ENCODE measurements at places on chromosomes 11 and 22.

DNA sequence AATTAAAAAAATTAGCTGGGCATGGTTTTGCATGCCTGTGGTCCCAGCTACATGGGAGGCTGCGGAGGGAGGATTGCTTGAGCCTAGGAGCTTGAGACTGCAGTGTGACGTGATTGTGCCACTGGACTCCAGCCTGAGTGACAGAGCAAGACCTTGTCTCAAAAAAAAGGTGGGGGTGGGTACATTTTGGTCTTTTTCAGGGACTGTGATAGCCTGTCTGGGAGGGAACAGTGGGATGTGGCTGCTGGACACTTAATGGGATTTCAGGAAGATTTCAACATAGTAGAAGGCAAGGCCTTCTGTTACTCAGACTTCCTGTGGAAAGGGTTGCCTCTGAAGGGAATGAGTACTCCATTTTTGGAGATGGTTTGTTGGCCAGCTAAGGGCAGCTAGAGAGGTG is 40.6 kb downstream of the RELT start:
- no peak for DNase-seq

DNA sequence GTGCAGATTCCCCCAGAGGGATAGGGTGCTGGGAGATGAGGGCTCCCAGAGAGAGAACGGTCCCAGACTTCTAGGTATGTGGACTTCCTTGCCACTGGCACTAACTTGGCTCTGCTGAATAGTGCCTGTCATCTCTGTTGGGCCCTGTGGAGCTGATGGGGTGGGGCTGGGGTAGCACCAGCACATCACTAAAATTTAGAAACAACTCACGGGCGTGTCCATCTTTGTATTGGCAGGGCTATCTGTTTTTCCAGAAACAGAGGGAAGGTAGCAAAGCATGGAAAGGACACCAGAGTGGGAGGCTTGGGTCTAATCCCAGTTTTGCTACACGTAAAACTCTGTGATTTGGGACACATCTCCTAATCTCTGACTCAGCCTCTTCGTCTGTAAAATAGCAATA is 25.8 kb downstream of the SWAP70 start:
- no peak for DNase-seq

DNA sequence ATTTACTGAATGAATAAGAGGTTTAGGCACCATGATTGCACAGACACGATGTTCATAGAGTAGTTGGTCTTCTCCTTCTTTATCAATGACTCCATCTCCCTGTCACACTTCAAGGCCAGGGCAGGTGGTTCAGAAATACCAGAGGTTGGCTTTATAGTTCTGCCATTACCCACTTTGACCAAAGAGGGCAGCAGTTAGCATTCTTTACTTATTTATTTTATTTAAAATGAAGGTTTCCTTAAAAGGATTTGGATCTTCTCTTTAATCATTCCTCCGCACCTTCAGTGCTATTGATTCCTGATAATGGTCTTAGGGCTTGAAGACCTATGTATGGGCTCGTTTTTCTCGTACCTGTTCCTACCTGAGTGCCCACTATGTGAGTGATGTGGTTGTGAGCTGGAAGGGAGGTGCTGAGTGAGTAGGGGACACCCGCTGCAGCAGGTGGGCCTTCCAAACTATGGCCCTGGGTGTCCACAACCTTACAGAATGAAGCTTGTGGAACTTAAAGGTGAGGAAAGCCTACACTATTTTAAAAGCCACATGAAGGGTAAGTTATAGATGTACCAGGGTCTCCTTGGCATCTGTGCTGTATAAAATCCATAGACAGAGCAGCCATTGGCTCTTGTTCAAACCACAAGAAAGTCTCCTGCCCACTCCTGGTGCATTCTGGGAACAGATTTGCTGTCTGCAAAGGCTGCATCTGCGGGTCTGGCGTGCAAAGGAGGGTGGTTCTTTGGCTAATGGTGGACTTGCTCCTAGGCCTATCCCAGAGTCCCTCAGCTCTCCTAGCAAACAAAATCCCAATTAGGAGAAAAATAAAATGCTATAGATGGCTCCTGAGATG is 35.0 kb downstream of the TIMP3 start:
- DNase-seq = peak; percentile 26

GRCh38 chr11:123510579-123510905 is 80.5 kb downstream of the GRAMD1B start:
- no peak for DNase-seq

GRCh38 chr11:104043678-104044239 is 7.3 kb downstream of the DDI1 start:
- no peak for DNase-seq

- no peak for DNase-seq
These were observed 19.3 kb upstream of the IL10RA start for GRCh38 chr11:117966908-117967307.

DNA sequence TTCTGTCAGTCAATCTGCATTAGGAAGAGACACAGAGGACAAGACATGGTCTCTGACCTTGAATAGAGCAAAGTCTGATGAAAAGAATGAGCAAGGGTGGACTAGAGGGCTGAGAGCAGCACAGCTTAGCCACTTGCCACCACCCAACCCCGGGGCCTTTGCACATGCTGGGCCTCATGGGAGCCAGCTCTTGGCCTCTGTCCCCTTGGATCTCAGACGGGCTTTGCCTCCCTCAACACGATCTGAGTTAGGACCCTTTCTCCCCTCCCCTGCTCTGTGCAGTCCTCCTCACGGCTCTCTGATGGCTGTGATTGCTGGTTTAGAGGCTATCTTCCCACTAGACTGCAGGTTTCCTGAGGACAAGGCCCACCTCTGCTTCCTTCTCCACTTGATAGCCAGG is 131.6 kb upstream of the B3GAT1 start:
- no peak for DNase-seq

DNA sequence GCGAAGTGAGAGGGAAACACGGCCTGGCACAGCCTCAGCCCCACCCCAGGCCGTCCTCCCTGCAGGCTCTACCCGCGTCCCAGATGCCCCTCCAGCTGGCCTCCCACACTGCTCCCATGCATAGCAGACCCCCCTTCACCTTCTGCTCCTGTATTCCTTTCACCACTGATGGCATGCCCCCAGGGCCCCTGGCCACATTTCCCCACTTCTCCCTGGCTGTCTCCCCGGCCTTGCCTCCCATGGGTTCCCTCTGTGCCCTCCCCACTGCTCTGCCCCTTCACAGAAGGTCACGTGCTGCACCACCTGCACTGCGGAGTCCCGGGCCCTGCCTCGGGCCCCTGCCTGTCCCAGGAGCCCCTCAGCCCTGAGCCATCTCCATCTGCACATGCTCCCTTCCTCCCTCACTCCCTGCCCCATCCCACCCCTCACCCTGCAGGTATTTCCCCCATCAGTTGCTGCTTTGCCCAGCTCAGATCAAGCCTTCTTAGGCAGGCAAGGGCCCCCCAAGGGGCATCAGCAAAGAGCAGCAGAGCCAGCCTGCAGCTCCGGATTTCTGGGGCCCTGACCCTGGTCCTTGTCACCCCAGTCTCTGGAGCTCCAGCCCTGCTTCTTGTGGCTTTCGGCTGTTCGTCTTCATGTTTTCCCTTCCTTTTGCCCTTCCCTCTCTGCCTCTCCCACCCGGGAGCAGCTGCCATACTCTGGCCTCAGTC is 46.4 kb downstream of the GAB4 start:
- DNase-seq = no peak

- DNase-seq = peak; percentile 67
These were observed 44.3 kb downstream of the NNMT start for GRCh38 chr11:114340311-114341131.

GRCh38 chr11:70689764-70690163 is 291.4 kb downstream of the CTTN start:
- DNase-seq = no peak

- DNase-seq = no peak
These were observed 18.2 kb upstream of the GRAMD4 start for GRCh38 chr22:46602025-46602424.

DNA sequence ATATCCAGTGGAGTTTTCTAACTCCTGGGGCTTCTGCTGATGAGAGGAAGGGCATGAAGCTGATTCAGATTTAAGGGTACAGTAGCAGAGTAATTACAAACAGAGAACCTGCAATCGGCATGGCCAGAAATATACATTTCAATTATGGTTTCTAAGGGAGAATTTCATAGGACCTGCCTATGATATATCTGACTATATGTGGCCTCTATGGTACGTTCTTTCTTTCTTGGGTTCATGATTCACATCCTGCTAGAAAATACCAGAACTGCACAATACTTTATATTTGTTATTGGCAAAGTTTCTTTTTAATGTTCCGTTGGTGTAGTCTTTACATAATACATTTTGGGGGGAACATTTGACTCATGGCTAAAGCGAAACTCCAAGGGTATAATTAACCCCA is 63.1 kb upstream of the TTC12 start:
- no peak for DNase-seq

DNA sequence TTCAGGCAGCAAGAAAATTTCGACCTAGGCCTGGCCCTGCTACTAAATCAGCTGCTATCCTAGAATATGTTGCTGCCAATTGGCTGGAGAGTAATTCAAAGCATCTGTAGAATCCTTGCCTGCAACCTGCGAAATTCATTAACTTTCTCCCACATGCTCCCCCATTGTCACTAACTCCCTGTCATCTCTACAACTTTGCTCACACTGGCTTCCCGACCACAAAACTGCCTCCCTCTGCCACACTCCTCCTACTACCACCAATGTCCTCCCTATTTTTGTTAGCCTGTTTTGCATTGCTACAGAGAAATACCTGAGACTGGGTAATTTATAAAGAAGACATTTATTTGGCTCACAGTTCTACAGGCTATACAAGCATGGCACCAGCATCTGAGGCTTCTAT is 570.6 kb downstream of the INSC start:
- DNase-seq = no peak

GRCh38 chr22:17705546-17705945 is 67.0 kb downstream of the BCL2L13 start:
- DNase-seq = no peak

DNA sequence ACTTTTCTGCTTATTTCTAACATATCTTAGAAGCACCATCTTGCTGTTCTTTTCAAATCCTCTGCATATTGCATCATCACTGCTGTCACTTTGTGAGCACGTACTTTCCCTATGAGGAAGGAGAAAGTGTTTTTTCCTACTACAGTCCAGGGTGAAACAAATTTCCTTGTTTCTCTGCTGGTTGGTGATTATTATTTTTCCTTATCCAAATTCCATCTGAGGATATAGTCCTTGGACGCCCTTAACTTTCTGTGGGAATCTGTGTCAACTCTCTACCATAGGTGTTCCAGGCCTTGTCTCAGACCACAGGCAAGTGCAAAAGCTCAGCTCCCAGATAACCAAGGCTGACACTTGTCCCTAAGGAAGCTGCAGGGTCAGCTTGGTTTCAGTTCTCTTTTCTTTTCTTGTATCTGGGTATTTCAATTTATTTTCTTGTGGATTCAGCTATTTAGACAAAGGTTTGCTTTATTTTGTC is 29.4 kb upstream of the LYVE1 start:
- no peak for DNase-seq

- DNase-seq = no peak
These were observed 35.0 kb upstream of the SLC25A1 start for GRCh38 chr22:19213442-19214077.

DNA sequence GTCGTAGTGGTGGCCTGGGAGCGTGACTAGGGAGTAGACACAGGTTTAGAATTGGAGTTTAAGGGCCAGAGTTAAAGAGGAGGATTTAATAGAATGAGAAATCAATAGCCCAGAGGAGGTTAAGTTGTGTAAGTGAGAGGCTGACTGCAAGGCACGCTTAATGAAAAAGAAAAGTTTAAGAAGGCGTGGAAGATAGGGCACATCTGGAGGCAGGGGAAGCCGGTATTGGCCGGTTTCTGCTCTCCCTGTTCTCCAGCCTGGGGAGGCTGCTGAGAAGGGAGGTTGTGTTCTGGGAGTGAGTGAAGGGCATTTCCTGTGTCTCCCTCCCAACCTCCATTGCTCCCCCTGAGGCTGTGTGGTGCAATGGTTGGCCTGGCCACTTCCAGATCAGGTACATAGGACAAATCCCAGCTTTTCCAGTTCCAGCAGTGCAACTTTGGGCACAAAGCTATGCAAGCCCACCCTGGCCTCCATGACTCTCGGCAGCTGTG is 6.3 kb downstream of the GRIK4 start:
- DNase-seq = no peak

GRCh38 chr11:30424844-30425243 is 101.9 kb downstream of the ARL14EP start:
- no peak for DNase-seq

GRCh38 chr11:65593518-65594414 is 1.8 kb downstream of the KCNK7 start:
- DNase-seq = no peak

DNA sequence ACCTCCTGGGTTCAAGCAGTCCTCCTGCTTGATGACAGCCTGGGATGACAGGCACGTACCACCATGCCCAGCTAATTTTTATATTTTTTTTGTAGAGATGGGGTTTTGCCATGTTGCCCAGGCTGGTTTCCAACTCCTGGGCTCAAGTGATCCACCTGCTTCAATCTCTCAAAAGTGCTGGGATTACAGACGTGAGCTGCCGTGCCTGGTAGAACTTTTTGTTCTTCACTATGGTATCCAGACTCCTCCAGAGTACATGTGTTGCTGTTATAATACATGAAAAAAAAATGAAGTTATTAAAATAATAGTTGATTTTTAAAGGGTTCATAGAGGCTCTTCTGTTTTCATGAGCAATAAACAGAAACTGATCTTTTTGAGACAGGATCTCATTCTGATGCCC is 29.6 kb downstream of the ZNF143 start:
- no peak for DNase-seq

DNA sequence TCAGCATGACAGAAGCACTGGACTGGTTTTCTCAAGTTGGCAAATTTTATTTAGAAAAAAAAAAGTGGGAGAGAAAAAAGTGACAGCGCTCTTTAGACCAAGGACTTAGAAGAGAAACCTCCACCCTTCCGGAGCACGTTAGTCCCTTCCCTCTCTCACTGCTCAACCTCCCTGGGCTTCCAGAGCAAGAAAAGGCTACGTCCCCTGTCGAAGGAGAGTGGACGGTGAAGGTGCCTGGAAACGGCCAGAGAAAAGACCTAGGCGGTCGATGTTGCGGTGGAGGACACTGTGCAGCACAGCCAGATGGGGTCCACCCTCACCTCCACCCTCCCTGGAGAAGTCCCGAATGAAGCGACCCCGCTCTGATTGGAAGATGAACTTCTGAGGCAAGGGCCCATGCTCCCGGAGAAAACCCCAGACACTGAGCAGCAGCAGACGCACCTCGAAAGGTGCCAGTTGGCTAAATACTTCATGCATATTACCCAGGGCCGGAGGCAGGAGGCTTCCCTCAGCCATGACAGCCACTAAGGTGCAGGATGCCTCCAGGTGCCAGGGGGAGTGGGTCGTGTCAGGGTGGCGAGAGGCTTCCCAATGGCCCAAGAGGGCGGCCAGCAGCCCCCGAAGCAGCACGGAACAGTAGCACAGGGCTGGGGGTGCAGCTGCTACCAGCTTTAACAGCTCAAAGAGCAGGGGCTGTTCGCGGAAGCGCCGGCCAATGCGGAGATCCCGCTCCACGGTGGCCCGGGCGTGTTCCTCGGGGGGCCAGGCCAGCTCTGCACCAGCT is 604 bp upstream of the GANAB start:
- DNase-seq = no peak
